ENCODE measurements at places on chromosomes 4 and X.

GRCh38 chrX:77788050-77788449, 2.0 kb upstream of the ATRX start:
- DNase-seq = no peak

GRCh38 chr4:67684839-67685531, 16.0 kb downstream of the UBA6 start:
- no peak for DNase-seq

DNA sequence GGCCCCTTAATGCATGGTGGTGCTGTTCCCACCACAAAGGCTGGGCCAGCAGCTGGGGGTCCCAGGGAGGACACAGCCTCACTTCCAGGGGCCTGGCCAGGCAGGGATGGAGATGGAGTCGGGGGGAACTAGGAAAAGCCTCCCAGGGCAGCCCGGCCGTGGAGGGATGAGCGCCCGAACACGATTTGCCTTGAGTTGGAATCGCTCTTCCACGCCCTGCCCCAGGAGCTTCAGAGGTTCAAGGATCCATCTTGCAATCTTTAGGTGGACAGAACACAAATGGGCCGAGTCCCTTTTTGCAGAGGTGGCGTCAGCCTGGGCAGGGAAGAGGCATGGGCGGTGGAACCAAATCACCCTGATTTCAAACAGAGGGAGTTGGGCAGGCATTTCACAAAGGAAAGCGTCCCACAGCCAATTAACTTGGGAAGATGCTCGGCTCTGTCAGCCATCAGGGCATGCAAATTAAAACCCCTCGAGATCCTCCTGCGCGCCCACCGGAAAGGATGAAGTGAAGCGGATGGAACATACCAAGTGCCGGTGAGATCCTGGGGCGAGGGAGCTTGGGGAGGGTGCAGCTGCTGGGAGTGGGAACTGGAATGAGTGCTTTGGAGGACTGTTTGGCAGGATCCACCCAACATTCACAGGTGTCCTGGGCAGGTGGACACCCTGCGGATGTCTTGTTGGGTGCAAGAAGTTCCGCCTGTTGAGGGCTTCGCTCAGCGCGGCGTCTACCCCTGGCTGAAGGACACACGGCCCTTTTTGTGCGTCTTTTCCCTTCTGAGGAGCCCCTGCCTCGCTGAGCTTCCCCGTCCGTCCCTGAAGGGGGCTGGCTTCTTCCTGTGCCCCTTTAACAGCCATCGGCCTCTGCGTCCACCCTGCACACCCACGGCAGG, 75.7 kb downstream of the HTRA3 start:
- DNase-seq = no peak

- no peak for DNase-seq
Measured at GRCh38 chr4:156771171-156771837, 200.3 kb downstream of the PDGFC start.

DNA sequence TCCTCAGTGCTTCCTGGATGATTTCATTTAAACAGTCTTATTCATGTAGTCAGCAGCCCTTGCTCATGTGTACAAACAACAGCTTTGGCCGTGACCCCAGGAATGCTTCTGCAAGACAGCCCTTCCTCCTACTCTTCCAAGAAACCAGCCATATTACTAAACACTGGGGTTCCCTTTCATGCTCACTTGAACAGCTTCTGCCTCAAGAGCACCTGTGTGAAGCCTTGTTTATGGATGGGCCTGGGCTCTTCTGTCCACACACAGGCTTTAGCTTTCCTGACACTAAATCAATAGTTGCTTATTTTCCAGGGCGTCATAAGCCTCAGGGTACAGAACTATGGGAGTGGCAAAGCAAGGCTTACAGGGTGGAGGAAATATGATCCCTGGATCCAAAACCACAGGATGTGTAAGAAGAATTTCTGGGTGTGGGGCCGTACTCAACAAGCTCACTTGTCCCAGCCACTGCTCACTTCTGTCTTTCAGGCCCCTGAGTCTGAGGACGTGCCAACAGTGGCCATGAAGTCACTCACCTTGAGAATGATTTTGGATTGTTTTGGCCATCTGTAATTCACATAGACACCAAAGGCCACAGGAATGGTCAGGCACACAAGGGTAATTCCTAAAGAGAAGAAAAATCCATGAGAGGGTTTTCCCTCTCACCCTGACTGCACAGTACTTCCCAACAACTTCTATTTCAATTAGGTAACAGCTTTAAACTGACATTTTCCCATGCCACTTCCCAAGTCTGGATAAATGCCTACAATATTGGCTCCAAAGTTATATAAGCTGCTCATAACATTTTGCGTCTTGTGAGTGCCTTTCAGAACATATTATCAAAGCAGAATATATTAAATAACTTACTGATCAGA, 17.7 kb downstream of the SLC10A6 start:
- DNase-seq = no peak

- DNase-seq = no peak
Measured at GRCh38 chrX:16848541-16848940, 21.6 kb downstream of the RBBP7 start.

- DNase-seq = no peak
Measured at GRCh38 chr4:162016991-162017390, 146.8 kb downstream of the FSTL5 start.

DNA sequence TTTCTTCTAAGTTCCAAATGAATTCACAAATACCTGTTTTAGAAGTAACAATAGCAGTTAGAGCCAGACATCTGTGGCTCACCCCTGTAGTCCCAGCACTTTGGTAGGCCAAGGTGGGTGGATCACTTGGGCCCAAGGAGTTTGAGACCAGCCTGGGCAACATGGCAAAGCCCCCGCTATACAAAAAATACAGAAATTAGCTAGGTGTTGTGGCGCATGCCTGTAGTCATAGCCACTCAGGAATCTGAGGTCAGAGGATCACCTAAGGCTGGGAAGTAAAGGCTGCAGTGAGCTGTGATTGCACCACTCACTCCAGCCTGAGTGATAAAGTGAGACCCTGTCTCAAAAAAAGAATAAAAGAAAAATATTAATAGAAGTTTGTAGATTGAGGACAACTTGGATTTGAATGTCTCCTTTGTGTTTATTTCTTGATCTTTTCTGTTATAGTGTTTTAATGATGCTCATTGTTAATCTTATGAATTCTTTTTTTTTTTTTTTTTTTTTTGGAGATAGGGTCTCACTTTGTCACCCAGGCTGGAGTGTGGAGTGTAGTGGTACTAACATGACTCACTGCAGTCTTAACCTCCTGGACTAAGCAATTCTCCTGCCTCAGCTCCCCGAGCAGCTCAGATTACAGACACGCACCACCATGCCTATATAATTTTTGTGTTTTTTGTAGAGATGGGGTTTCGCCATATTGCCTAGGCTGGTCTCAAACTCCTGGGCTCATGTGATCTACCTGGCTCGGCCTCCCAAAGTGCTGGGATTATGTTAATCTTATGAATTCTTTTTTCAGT, 30.7 kb upstream of the RAPGEF2 start:
- no peak for DNase-seq

DNA sequence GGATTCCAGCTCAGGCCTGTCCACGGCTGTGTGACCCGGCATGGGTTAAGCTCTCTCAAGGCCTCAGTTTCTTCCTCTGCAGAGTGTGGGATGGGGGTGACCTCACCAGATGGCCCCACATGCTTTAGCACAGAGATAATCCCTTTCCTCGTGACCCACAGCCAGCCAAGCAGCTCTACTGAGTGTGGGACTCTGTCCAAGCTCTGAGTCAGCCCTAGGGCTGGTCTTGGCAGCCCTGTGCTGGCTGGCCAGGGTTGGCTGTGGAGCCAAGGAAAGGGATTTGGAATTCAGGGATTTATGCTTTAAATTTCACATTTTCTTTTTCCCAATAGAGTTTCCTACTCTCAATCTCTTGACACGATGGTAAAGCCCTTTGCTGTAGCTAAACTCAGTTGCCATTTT, 19.7 kb upstream of the SPON2 start:
- no peak for DNase-seq

DNA sequence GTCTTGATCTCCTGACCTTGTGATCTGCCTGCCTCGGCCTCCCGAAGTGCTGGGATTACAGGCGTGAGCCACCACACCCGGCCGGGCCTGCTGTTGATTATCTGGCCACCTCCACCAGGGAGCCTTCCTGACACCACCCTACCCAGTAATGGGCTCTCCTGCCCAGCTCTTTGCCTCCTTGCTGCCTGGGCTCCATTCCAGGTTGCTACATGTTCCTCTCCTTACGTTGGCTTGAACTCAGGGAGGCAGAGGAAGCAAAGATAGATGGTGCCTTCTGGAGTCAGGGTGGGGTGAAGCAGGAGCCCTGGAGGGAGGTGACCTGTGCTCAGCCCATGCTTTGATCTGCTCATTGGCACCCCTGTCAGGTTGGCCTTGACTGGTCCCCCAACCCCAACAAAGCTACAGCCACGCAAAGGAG, 26.3 kb downstream of the FLNA start:
- no peak for DNase-seq

DNA sequence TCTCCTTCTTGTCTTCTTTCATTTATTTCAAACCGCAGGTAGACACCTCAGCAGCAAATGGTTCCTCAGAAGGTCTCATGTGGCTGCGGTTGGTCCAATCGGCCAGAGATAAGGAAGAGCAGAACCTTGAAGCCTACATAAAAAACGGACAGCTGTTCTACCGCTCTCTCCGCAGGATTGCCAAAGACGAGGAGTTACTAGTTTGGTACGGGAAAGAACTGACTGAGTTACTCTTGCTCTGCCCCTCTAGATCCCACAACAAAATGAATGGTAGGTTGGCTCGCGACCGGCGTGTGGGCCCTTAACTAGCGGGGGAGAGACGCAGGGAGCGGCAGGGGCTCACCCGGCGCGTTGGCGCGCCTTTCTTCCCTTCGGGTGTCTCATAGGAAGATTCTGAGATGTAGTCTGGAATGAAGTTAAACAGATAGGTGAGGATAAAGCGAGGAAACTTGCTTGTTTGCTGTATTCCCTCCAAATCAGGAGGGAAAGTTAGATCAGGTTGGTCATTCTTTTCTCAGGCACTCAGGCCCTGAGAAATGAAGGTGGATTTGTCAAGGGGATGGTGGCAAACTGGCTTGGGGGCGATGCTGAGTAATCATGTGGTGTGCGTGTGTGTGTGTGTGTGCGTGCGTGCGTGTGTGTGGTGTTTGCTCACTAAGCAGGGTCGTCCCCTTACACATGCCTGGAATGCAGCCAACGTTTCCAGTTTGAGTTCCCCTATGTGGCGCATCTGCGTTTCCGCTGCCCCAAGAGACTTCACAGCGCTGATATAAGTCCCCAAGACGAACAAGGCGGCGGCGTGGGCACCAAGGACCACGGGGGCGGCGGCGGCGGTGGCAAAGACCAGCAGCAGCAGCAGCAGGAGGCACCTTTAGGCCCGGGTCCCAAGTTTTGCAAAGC, 4.2 kb downstream of the PRDM8 start:
- no peak for DNase-seq

DNA sequence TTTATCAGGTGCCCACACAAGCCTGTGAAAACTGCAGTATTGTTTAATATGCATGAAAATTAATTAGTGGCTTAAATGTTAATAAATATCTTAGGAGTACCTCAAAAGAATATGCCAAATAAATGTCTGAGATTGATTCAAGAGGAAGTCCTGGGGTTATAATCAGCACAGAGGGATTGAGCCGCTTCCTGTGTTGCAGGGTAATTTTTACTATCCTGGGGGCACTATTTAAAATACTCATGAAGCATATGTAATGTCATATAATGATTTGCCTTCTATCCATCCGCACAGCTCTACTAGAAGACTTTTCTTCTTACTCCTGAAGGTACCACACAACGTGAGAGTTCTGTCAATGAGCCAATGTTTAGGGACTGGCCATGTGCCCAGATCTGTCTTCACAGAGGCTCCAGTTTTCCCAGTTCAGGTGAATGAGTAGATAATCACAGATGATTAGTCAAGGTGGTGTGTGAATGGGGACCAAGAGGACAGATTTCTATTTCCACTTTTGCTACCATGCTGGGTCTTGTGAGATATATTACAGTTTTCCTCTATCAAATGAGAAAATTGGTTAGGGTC, 233.3 kb downstream of the USP46 start:
- no peak for DNase-seq

DNA sequence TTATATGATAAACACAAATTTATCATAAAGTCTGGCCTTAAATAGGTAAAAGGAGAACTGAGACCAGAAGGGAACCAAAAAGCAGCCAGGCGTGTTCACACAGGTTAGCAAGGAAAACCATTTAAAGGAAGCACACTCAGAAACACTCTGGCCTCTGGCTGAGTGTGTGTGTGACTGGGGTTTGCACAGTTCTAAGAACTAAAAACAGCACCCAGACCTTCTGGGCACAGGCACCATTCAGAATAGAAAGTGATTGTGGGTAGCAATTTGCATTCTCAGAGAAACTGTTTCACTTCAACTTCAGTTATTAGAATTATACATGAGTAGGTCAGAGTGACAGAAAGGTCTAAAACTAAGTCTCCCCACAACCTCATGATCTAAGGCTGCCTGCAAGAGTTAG, 10.0 kb downstream of the GPR82 start:
- no peak for DNase-seq

DNA sequence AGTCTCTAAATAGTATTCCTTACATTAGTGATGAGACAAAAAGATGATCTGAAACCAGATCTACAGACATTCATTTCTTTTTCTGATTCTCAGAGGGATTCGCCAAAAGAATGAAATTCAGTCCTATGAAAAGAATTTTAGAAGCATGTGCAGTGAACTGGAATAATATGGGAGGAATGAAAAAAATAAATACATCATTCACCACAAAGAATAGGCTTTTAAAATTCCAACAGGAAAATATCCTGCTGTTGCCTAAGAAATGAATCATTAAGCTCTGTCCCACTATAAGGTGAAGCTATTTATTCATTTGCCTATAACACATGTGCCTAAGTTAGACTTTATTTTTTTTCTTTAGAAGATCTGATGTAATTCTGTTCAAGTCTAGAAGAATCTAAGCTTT, 165.9 kb downstream of the IL15 start:
- DNase-seq = no peak

DNA sequence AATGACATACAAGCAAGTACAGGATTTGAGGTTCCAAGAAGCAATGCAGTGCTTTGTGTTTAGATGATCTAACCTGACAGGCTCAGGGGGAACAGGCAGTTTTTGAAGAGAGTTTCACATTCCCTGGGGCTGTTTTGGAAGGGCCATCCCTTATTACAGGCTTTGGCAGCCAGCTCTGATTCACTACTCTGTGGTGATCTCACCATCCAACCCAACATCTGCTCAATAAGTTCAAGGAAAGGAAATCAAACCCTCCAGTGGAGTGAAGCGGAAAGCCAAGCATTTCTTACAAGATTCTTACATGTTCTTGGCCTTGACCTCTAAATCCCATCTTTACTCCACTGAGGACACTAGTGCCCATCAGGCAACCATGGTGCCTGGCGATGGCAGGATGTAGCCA, 7.5 kb downstream of the IDS start:
- DNase-seq = no peak

- no peak for DNase-seq
Measured at GRCh38 chr4:80198441-80198837, 1.1 kb downstream of the PRDM8 start.

DNA sequence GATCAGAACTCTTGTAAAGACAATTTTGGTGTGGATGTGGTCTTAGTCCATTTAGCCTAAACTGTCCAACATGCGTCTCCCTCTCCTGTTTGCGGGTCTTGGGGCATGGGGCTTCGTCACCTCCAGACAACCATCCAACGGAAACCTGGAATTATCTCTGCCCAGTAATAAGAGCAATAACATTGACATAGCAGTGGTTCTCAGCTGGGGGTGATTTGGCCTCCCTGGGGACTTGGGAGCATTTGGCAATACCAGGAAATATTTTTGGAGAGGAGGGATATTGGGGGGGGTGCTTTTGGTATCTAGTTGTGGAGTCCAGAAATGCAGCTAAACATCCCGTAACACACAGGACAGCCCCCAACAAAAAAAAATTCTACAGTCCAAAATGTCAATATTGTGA, 47.2 kb downstream of the SEL1L3 start:
- DNase-seq = no peak

All from neural crest cell (in vitro differentiated cells).